NCI-H1694 treated with DMSO at 0.1 percent for 48 hours (cell line): ENCODE measurements at places on chromosomes 5 and 9.
A peak's percentile ranks its signal among the peaks of the same experiment; 100 is the strongest.

GRCh38 chr5:35924122-35924949 lies 14.1 kb downstream of the CAPSL start:
- DNase-seq, result no peak

GRCh38 chr9:33932078-33932807 lies 115.3 kb downstream of the UBE2R2 start:
- DNase-seq, result no peak

DNA sequence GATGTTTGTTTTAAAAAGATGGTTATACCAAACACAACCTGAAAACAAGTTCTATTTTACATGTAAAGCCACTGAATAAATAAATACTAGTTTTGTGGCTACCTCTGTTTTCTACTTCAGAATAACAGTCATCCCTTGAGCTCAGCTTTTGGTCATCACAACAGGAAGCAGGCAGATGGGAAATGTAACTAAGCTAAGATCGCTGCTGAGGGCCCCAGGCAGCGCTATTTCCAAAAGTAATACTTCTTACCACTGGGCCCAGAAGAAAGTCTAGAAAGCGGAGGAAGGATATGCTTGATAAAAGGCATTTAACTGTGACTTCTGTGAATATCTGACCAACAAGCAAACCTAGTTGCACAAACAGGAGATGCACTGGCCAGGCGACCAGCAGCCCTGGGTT lies 61.4 kb downstream of the SERINC5 start:
- no peak for DNase-seq

- DNase-seq, result no peak
Observed at GRCh38 chr9:133653638-133654037, 17.5 kb downstream of the DBH start.

GRCh38 chr9:116279230-116279629 lies 125.6 kb downstream of the PAPPA start:
- DNase-seq, result no peak

- peak; percentile 59 for DNase-seq
Observed at GRCh38 chr9:118170032-118170955, 466.1 kb downstream of the TLR4 start.

GRCh38 chr9:132896906-132897305 lies 18.2 kb downstream of the SPACA9 start:
- DNase-seq, result peak; percentile 4

DNA sequence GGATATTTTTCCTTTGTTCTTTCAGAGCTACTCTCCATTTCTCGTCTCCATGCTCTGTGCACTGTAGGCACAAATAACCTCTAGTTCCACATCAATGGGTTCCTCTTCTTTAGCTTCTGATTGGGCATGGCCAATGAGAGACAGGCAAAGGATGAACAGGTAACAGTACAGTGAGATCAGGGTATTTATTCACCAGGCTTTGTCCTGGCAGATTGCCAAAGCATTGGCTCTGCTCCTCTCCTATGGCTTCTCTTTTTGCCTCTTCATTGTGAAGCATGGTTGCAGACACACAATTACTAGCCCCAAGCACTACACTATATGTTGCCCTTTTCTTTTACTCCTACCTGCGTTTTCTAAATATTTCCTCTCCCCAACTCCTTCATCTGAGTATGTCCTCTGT lies 215.1 kb upstream of the ARRDC3 start:
- DNase-seq, result no peak

- DNase-seq, result no peak
Observed at GRCh38 chr5:112165399-112165798, 253.7 kb downstream of the EPB41L4A start.

- no peak for DNase-seq
Observed at GRCh38 chr5:73096239-73096575, 24.2 kb upstream of the TMEM171 start.

DNA sequence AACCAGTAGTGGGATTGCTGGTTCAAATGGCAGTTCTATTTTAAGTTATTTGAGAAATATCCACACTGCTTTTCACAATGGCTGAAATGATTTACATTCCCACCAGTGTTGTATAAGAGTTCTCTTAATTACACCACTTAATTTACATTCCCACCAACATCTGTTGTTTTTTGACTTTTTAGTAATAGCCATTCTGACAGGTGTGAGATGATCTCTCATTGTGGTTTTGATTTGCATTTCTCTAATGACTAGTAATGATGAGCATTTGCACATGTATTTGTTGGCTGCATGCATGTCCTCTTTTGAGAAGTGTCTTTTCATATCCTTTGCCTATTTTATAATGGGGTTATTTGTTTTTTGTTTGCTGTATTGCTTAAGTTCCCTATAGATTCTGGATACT lies 688.3 kb downstream of the PRR16 start:
- DNase-seq, result no peak

- no peak for DNase-seq
Observed at GRCh38 chr5:72860499-72860898, 44.0 kb downstream of the TNPO1 start.

DNA sequence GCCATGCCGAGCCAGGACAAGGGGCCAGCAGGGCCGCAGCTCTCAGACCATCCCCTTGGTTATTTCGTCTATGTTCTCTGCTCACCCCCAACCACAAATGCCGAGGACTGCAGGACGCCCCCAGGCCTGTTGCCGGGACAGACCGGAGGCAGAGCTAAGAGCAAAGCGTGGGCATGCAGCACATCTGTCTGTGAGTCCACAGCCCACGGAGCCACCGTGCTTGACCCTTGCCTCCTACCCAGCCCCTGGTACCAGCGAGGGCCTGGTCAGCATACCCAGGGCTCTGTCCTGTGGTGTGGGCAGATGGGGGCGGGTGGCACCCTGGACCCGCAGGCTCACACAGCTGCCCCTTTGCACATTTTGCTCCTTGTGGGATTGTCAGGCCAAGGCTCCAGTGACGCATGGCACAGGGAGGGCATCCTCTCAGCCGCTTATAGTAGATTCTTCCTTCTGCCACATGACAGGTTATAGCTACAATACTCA lies 4.7 kb downstream of the BRD3 start:
- DNase-seq, result no peak

DNA sequence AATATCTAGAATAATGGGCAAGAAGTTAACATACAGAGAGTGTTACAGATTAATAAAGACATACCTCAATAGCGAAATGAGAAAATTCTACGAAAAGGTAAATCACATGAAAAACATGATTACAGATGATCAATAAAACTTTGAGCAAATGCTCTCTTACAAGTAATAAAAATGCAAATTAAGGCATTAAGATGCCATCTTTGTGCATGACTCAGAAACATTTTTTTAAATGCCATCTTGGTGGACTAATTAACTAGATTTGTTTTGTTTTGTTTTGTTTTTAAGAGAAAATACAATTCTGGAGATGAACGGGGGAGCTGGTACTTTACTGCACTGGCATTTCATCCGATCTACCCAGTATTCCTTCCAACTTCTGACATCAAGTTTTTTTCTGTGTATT lies 130.2 kb downstream of the SUSD1 start:
- DNase-seq, result no peak

- no peak for DNase-seq
Observed at GRCh38 chr9:34507556-34507955, 15.2 kb downstream of the ENHO start.

GRCh38 chr9:121700832-121701419 lies 49.5 kb downstream of the DAB2IP start:
- no peak for DNase-seq

DNA sequence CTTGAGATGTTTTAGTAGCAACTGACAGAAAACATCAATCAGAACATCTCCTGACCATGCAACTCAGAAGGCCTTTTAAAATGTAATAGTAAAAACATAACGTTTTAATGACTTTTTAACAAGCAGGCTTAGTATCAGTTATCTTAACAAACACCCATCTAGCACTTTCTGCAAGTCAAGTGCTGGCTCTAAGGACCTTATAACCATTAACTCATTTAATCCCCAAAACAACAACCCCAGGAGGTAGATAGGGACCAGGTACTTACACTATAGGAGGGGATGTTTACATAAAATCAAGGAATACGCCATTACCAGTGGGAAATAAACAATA lies 41.8 kb downstream of the ROR2 start:
- no peak for DNase-seq

DNA sequence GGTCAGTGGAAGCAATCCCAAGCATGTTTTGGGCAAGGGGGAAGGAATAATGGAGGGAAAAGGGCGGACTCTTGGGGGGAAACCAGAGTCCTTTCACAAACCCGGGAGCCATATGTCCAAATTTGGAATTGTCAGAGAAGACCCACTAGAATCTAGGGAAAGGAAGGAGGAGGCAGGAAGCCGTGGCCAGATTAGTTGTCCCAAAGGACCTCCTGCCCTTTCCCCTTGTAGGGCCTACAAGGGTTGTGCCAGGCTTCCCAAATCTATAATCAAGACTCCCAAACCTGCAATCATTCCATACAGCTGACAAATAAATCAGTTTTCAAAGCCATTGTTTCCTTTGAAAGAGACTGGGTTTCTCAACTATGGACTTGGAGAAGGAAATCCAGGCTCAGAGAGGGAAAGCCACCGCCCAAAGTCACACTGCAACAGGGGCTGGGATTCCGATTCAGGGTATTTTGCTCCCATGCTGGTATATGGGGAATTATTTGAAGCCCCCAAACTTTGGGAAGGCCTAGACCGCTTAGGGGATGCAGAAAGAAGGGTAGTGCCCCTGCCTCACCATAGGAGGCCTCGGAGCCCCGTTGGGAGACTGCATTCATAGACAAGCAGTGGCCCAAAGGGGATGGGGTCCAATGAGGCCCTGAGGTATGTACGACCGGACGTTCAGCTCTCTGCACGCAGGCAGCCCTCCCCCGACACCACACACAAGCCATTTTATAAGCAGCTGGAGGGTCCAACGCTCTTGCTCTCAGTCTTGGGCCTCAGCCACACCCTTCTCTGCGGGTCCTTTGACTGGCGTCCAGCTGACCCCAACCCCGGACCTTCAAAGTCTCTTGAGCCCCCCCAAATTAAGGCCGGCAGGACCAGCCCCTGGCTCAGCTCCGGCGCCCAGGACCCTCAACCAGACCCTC lies 815 bp downstream of the ANXA6 start:
- DNase-seq, result peak; percentile 3

DNA sequence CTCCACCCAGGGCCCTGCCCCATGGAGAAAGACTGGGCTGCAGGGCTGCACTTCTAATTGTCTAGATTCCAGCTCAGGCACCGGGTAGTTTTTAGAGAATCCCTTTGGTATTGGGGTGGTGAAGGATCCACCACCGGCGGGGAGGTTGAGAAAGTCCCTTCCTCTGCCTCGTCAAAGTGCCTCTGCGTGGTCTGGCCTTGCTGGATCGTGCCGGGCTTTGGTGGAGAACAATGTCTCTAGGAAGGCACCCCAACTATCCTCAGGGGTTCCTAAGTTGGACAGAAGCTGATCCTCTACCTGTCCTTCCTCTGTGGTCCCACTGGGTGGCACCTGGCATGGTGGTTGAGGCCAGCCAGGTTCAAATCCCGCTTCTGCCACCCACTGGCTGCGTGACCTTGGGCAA lies 7.3 kb upstream of the AMBP start:
- DNase-seq, result no peak

- no peak for DNase-seq
Observed at GRCh38 chr5:139549162-139549894, 11.8 kb upstream of the UBE2D2 start.

- DNase-seq, result no peak
Observed at GRCh38 chr9:65449423-65449822, 164.4 kb upstream of the FOXD4L5 start.

DNA sequence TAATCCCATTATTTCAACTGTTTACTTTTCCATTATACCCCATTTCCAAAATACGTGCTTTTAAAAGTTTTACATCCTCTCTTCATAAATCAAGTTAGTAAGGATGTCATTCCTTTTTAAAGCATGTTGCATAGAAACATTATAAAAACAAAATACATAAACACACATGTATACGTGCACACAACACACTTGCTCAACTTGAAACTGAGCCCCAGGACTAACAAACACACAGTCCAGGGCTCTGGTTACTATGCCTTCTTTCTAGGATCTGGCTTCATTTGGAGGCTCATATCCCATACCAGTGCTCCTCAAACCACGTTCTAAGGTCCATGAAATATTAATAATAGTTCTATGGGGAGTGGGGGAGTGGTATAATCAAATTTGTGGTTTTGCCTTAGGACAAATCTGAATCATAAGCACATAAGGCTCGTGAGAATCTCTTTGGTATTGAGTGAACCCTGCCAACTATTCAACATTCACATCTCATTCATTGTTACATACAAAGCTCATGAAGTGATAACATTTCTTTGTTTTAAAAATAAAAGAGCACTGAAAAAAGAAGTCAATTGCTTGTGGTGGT lies 55.2 kb downstream of the NFIB start:
- no peak for DNase-seq

GRCh38 chr5:151006704-151007334 lies 13.6 kb upstream of the GPX3 start:
- DNase-seq, result no peak

DNA sequence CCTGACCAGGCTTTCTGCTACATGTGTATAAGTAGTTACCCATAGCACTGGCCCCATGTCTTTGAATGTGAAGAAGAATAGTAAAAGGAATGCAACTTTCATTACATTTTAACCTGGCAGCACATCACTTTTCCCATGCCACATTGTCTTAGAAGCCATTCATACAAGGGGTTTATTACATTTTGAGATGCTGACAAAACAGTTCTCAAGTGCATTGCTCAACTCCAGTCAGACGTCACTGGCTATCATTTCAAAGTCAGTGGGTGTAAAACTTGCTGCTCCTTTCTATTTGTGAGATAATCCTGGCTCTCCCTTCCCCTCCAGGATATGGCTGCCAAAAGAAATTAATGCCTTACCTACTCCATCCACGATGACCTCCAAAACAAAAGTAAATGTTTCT lies 97.0 kb upstream of the VCAN start:
- DNase-seq, result no peak

- DNase-seq, result no peak
Observed at GRCh38 chr9:89748831-89749499, 144.2 kb downstream of the GADD45G start.

DNA sequence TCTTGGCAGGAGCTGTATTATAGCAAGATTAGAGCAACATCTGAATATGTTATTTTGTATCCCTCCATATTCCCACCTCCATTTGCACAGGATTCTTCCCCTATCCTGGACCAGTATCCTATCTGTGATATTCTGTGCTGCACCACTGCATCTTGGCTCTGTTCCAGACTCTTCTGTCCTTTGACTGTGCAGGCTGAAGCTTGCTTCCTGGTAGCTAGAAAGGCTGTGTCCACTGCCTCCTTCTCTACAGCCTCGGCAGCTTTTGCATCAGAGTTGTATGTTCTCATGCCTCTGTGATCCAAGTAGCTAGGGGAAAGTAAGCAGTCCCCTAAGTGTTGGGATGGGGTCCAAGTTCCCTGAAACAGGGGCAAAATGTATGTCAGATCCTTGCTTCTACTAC lies 104.1 kb downstream of the GAS1 start:
- DNase-seq, result no peak

GRCh38 chr9:23766613-23767012 lies 59.4 kb downstream of the ELAVL2 start:
- DNase-seq, result no peak

- no peak for DNase-seq
Observed at GRCh38 chr9:134288746-134289145, 37.5 kb upstream of the RXRA start.
